ENCODE measurements at places on chromosomes 6 and 20.

- DNase-seq: no peak
Measured at GRCh38 chr6:154683756-154684523, 49.3 kb upstream of the SCAF8 start.

- DNase-seq: peak; percentile 44
Measured at GRCh38 chr20:24289737-24290481, 179.5 kb upstream of the SYNDIG1 start.

GRCh38 chr6:156957931-156958547 is 180.9 kb downstream of the ARID1B start:
- DNase-seq: no peak

GRCh38 chr6:68973066-68973465 is 338.0 kb downstream of the ADGRB3 start:
- DNase-seq: no peak

DNA sequence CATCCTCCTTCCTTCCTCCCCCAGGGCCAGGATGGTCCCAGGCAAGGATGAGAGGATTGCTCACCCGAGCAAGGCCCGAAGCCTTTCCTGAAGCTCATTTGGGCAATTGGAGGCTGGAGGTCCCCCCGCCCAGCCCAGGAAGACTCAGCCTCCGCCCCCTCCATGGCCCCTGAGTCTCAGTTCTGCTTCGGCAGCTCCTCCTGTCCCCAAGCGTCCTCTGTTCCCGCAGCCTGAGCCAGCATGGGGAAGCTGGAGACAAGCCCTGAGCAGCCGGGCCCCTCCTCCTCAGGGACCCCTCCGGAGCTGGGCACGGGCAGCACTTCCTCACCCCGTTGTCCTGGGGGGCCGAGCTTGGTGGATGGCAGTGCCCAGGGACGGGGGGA is 26.0 kb downstream of the SLC17A9 start:
- DNase-seq: no peak

- DNase-seq: no peak
Measured at GRCh38 chr6:65088575-65088974, 618.5 kb downstream of the EYS start.

- DNase-seq: peak; percentile 93
Measured at GRCh38 chr20:44683263-44684046, 31.7 kb upstream of the CCN5 start.

DNA sequence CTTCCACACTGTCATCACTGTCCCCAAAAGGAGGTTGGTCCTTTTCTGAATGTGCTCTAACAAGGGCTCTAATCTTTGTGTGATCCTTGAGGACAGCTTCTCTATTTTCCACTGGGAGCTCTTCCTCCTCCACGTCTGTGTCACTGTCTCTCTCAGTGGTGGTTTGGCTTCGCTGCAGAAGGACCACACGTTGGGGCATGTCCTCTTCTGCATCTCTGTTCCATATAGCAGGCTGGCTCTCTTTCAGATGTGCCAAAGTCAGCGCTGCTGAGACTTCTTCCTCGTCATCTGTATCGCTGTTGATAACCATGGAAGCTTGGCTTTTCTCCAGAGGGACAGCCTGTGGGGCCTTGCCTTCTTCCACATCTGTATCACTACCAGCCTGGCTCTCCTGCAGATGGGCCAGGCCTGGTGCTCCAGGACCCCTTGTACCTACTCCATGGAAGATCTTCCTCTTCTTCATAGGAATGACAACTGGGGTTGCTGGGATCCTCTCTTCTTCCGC is 4.6 kb downstream of the MDC1 start:
- DNase-seq: no peak

DNA sequence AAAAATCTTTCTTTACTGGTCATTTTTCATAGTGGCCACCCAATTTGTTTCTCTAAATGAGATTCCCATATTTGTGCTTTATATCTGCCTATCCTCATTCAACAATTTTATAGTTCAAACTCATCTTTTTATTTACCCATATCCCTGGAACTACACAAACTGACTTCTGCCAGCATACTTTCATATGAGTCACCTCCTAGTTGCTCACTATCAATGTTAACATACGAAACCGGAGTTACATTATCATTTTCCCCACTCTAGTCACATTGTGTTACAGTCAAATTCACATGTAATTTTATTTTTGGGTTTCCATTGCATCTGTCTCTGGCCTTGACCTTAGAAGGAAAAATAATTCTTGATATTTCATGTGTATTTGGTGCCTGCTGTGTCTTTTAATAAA is 499.4 kb downstream of the MAFB start:
- DNase-seq: no peak

DNA sequence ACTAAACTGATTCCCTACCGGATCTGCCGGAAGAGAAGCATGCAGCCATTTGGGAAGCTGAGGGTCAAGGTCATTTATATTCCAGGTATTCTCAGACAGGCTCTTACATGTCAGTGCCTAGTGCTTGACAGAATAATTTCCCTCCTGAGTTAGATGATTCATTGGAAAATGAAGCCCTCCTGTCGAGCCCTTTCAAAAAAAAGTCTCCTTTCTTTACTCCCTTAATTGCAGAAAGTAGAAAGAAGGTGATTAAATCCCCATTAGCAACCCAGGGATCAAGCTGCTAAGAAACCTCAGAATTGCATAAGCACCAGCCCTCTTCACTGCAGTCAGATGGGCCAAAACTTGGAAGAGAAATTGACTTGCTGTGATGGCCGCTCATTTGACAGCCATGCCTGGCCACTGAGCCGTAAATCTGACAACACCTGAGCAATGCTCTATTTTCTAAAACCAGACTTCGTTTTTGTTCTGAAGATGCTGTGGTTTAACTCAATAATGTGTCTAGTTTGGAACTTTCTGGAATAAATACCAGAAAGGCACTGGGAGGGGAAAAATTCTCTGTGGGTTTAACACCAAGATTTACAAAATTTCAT is 61.0 kb upstream of the ARMH2 start:
- no peak for DNase-seq

DNA sequence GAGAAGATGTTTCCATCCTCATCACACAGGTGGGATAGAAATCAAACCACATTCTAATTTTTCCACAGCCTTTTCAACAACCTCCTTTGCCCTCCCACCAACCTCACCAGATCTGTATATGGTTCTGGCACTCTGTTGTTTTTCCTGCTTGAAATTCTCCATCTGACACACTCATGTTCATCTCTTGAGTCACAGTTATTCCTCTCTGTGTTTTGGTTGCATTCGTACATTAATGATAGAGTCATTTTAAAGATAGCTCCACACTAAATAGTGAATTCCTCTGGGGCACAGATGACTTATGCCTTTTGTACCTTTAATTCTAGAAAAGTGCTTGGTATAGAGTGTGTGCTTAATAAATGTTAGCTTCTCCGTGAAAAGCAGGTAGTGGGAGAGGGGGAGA is 1.4 kb upstream of the GCLC start:
- no peak for DNase-seq

DNA sequence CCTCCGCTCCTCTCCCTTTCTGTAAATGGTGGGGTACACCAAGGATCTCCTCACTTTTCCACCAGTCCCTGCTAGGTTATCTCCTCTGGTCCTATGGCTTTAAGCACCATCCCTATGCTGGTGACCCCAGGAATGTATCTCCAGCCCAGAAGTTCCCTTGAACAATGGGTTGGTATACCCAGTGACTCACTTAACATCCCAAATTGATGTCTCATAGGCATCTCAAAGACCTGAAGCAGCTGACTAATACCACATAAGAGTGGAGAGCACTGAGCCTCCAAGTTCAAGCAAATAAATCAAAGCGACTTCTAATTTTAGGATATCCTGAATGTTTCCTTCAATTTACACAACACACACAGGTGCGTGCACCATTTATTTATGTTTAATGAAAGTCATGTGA is 48.3 kb downstream of the ADGRF1 start:
- DNase-seq: no peak

- no peak for DNase-seq
Measured at GRCh38 chr6:160714731-160715316, 12.8 kb downstream of the PLG start.

- DNase-seq: no peak
Measured at GRCh38 chr6:168414336-168415097, 26.5 kb upstream of the SMOC2 start.

DNA sequence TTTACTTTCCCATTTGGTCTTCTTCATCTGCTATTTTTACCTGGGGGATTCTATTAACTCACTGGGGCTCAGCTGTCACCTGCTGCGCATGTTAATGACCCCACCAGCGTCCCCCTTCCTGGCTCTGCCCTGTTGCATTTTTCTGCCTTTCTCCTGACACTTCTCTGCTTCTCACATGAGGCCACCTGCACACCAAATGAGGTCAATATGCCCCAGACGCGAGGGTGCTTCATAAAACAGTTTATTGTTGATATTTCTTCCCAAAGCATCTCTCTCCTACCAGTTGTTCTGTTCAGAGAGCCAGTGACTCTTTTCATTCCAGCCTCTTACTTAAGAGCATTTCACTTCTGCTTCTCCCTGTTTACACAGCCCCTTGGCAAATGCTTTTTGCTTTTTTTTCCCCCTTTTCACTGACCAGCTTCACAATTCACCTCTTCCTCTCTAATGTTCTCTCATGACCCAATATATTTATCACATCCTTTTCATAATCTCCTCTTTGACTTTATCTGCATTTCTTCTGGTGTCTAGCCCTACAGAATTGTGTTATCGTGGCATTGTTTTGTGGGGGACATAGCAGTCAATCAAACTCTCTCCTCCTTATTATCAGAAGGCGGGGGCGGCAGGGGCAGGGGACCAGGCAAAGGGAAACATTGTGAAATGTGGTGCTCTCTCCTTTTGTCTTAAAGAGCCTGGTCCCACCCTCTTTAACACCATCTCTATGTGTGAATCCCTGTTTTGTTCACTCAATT is 545.8 kb upstream of the CITED2 start:
- DNase-seq: peak; percentile 57

GRCh38 chr6:114157848-114158247 is 185.0 kb downstream of the HS3ST5 start:
- DNase-seq: no peak

GRCh38 chr20:19019734-19020364 is 192.6 kb upstream of the SLC24A3 start:
- no peak for DNase-seq

- DNase-seq: no peak
Measured at GRCh38 chr20:43459022-43459942, 1.6 kb downstream of the SRSF6 start.

DNA sequence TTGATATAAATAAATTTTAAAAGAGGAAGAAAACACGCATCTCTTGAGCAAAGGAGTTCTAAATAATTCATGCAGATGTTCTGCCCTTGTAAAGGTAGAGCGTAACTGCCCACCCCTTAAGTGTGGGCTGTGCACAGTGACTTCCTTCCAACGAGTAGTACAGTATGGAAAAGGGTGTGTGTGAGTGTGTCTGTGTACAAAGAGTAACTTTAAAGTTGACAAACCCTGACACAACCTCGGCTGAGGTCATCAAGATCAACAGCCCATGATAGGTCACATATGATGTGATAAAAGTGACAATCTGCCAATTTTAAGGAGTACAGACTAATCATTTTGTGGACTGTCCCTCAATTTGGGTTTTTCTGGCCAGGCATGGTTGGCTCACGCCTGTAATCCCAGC is 225.7 kb downstream of the ATXN1 start:
- DNase-seq: no peak

DNA sequence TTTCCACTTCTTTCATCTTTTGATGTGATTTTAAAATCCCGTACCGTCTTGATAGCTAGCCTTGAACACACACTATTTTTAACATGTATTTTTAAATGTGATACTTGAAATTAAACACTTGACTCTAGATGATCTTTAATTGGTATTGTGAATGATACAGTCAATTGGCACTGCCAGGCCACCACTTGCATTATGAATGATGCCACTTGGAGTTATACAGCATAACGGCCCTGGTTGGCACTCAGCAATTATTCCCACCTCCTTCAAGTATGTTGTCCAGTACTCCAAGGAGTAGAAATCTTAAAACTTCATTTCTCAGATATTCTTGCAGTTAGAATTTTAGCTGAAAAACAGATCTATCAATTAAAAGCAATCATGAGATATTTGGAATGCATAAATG is 62.9 kb downstream of the TENT5A start:
- DNase-seq: no peak

- no peak for DNase-seq
Measured at GRCh38 chr6:81614292-81614691, 138.2 kb downstream of the TENT5A start.

DNA sequence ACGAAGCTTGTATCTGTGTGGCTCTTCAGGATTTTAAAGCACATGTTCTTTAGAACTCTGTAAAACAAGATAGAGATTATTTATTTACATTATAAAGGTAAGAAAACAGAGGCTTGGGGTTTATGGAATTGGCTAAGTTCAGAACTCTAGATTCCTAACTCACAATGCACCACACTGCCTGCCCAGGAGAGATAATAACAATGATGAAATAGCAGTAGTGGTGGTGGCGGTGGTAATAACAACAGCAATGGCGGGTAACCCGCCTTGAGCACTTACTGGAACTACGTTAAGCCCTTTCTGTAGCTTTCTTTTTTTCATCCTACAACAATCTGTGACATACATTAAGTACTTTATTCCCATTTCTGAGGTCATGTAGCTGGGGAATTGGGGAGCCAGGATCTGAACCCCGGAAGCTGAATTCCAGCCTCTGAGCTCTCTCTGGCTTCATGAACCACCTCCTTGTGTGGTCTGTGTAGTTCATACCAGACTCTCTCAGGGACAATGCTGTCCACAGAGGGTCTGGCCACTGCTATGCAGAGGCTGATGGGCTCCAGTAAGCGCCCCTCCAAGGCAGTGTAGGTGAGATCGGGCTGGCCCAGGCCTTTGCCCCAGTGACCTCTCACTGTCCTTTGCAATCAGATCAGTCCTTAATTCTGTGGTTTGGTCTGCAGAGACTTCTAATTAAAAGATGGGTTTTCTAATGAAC is 260.9 kb downstream of the SLC24A3 start:
- DNase-seq: no peak

- DNase-seq: no peak
Measured at GRCh38 chr6:130041594-130041993, 23.2 kb downstream of the L3MBTL3 start.

GRCh38 chr6:9523462-9523861 is 891.4 kb downstream of the TFAP2A start:
- no peak for DNase-seq

- DNase-seq: no peak
Measured at GRCh38 chr6:34181908-34182307, 36.0 kb upstream of the GRM4 start.

- no peak for DNase-seq
Measured at GRCh38 chr6:35893246-35893645, 27.7 kb downstream of the SRPK1 start.

DNA sequence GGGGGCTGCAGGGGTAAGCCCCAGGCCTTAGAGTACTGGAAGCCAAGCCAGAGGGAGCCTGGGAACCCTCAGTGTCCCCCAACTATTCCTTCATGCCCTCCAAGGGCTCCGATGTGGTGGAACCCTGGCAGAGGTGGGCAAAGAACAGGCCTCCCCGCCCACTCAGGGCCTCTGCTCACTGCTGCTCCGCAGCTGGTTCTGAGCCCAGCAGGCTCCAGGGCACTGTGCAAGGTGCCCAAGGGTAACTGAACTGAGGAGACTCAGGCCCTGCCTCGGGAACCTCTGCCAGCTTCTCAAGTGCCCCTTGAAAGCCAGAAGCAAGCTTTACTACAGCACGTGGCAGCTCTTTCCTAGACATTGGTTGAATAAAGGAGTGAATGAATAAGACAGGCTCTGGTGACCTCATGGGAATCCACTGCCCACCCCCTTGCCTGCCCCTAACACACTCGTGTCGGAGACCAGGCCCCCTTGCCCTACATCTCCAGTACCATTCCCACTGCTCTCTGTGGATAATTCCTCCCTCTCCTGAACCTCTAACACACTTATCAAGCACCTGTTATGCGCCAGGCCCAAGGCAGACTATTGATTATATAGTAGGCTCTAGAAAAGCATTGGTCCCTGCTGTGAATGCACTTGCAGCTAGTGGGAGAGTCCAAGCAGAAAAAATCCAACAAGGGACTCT is 55.0 kb downstream of the TOX2 start:
- peak; percentile 29 for DNase-seq

- no peak for DNase-seq
Measured at GRCh38 chr20:19949195-19949867, 67.8 kb upstream of the NAA20 start.

Data from endodermal cell (in vitro differentiated cells).